ENCODE measurements at places on chromosomes 1 and 21. TPM values are rescaled to one million over a fixed set of nuclear protein-coding genes. Genes with fewer than 3 reads are reported as not detected.

Gene HP1BP3
- 165 TPM for total RNA-seq

Gene MATN1
- total RNA-seq, result not detected

Gene TMPRSS15
- not detected for total RNA-seq

Gene HAO2
- 2.2 TPM for total RNA-seq

Gene PTAFR
- total RNA-seq, result 6.3 TPM

Gene LCE1D
- total RNA-seq, result 32.8 TPM

GRCh38 chr1:26418865-26419349 lies 8.3 kb downstream of the LIN28A start:
- peaks cover 18% of the 10 kb centered on the region for H3K27me3 ChIP-seq
- no peaks in the 10 kb centered on the region for H3K36me3 ChIP-seq
- peaks cover 12% of the 10 kb centered on the region for H3K4me1 ChIP-seq
- no peak for DNase-seq
- H3K27ac ChIP-seq, result no peak overlapping the region

- no peaks in the 10 kb centered on the region for H3K36me3 ChIP-seq
- no peak overlapping the region for H3K27ac ChIP-seq
- no peak for DNase-seq
- no peaks in the 10 kb centered on the region for H3K27me3 ChIP-seq
- no peaks in the 10 kb centered on the region for H3K4me1 ChIP-seq
Observed at GRCh38 chr1:173057984-173058383, 7.2 kb upstream of the TNFSF18 start.

- H3K4me1 ChIP-seq, result no peaks in the 10 kb centered on the region
- H3K27me3 ChIP-seq, result no peaks in the 10 kb centered on the region
Observed at GRCh38 chr1:175209493-175209921, 16.9 kb upstream of the KIAA0040 start.

DNA sequence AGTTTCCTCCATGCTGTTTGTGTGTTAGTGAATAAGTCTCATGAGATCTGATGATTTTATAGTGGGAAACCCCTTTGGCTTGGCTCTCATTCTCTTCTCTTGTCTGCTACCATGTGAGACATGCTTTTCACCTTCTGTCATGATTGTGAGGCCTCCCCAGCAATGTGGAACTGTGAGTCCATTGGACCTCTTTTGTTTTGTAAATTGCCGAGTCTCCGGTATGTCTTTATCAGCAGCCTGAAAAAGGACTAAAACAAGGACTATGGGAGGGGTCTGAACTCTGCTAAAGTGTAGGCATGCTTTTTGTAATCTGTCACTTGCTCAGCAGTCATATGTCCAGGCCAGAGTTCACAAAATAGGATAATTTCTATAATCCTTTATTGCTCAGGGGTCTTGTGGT lies 164.0 kb upstream of the SNX7 start:
- H3K27ac ChIP-seq, result no peak overlapping the region
- no peak overlapping the region for H3K4me3 ChIP-seq
- no peaks in the 10 kb centered on the region for H3K4me1 ChIP-seq
- H3K36me3 ChIP-seq, result no peaks in the 10 kb centered on the region

- H3K4me1 ChIP-seq, result no peaks in the 10 kb centered on the region
- no peaks in the 10 kb centered on the region for H3K36me3 ChIP-seq
- H3K27ac ChIP-seq, result no peak overlapping the region
- no peak for DNase-seq
- H3K4me3 ChIP-seq, result no peak overlapping the region
Observed at GRCh38 chr1:164033782-164034181, 525.2 kb upstream of the PBX1 start.

GRCh38 chr1:77253211-77253610 lies 28.6 kb upstream of the AK5 start:
- no peak overlapping the region for H3K4me3 ChIP-seq
- H3K4me1 ChIP-seq, result no peaks in the 10 kb centered on the region
- no peaks in the 10 kb centered on the region for H3K36me3 ChIP-seq

DNA sequence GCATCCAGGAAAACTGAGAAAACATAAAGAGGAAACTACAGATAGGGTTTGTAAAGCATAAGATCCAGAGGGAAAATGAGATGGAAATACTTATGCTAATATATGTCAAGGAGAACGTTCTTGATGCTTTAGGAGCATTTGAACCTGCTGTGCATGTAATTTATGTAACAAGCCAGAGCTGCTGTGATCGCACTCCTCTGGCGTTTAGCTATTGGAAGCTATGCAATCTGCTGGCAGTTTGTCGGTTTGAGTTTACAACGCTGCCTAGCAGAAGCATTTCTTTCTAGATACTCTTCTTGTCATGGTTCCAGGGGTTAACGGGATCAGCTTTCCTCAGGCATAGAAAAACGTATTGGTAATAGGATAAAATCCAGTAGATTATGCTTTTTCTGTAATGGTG lies 182.7 kb downstream of the KCNH1 start:
- no peaks in the 10 kb centered on the region for H3K4me1 ChIP-seq
- DNase-seq, result no peak
- no peak overlapping the region for H3K27ac ChIP-seq
- no peak overlapping the region for H3K4me3 ChIP-seq

GRCh38 chr1:91754816-91755580 lies 131.0 kb downstream of the TGFBR3 start:
- H3K27ac ChIP-seq, result peak overlapping the region; percentile 55
- no peaks in the 10 kb centered on the region for H3K36me3 ChIP-seq
- H3K27me3 ChIP-seq, result no peaks in the 10 kb centered on the region
- H3K4me3 ChIP-seq, result no peak overlapping the region
- H3K4me1 ChIP-seq, result peaks cover 64% of the 10 kb centered on the region
- no peak for DNase-seq

DNA sequence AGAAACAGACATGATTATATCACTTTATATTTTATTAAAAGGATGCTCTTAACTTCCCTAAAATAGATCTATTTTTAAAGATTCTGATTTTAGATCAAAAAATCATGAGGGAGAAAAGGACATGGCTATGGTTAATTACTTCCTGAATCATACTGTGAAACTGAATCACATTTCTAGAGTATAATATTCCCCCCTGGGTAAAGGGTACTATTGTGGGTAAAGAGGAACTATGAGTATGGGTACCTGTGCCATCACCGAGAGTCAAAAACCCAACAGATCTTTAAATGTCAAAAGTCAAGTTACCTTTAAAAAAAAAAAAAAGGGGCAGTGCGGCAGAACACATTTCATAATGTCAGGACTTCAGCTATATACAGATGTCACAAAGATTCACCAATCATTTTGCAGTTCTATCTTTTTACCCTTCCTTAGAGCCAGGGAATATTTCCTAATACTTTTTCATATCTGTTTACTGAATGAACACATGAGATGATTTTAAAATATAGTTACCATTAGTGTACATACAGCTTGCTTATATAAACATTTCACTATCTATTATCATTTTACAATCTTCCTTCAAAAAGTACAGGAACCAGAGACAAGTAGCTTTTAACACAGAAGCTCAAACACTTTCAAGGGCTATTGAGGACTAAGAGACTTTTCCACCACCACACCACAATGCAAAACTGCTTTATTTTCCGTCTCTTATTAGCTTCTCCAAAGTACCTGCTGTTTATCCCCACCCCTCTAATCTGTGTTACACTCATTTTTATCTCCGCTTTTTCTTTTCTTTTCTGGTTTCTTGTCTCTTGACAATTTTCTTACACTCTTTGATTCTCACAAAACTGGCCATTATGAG lies 45.0 kb downstream of the EVI5 start:
- H3K27ac ChIP-seq, result no peak overlapping the region
- peaks cover 1% of the 10 kb centered on the region for H3K36me3 ChIP-seq
- DNase-seq, result no peak
- H3K27me3 ChIP-seq, result no peaks in the 10 kb centered on the region
- H3K4me3 ChIP-seq, result no peak overlapping the region
- no peaks in the 10 kb centered on the region for H3K4me1 ChIP-seq

- no peak overlapping the region for H3K4me3 ChIP-seq
- no peaks in the 10 kb centered on the region for H3K27me3 ChIP-seq
- no peak overlapping the region for H3K27ac ChIP-seq
- peaks cover 24% of the 10 kb centered on the region for H3K36me3 ChIP-seq
Observed at GRCh38 chr1:116532671-116533428, 38.0 kb downstream of the CD58 start.

GRCh38 chr1:194067772-194068171 lies 881.4 kb upstream of the B3GALT2 start:
- DNase-seq, result no peak
- H3K4me1 ChIP-seq, result no peaks in the 10 kb centered on the region
- H3K4me3 ChIP-seq, result no peak overlapping the region
- no peaks in the 10 kb centered on the region for H3K27me3 ChIP-seq

All from suprapubic skin (tissue), 4 donors.